ENCODE measurements at places on chromosomes 6 and 20. TPM values are rescaled to one million over a fixed set of nuclear protein-coding genes. Genes with fewer than 3 reads are reported as not detected.

ADAM33 gene
- not detected for total RNA-seq

DYNLT1 gene
- 89.8 TPM for total RNA-seq

ZBTB46 gene
- 0.10 TPM for total RNA-seq

GNRH2 gene
- total RNA-seq = 1.2 TPM

PPP1R3D gene
- total RNA-seq = 8.1 TPM

BMP6 gene
- total RNA-seq = not detected

IL20RA gene
- not detected for total RNA-seq

DDO gene
- not detected for total RNA-seq

PTPN1 gene
- 75.0 TPM for total RNA-seq

SPDEF gene
- total RNA-seq = not detected

HUS1B gene
- 1.1 TPM for total RNA-seq

DPPA5 gene
- total RNA-seq = not detected

ZSCAN16 gene
- 5.3 TPM for total RNA-seq

TP53TG5 gene
- total RNA-seq = not detected

ATP9A gene
- total RNA-seq = 0.10 TPM

CLDN20 gene
- total RNA-seq = not detected

Measured in activated naive CD4-positive, alpha-beta T cell treated with anti-CD3 and anti-CD28 coated beads, Interleukin-2, amount 10 ng/mL, durations not matched to agents 5 hours and 36 hours (primary cell).